A673 (cell line): ENCODE measurements at places on chromosomes 12 and 14.

GRCh38 chr12:113528606-113529293, 57.1 kb upstream of the LHX5 start:
- DNase-seq: no peak

DNA sequence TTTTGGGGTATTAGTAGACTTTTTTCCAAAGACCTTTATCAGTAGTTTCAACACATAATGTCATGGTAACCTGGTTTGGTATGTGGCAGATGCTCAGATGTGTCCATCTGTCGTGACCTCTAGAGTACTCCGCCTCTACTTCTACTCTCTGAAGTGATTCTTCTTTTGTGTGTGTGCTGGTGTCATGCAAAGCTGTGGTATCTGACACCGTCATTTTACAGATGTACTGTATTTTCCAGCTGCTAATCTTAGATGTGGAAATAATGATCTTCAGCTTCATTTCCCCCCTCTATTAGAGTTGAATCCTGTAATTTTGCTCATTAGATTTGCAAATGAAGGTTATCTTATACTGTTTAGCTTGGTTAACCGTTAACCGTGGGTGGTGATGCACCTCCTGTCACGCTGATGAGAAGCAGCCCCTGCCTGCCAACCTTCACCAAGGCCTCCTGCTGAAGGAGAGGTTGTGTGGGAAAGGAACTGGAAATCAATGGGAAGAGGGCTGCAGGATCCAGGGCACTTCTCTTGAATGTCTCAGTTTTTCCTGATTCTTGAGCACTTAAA, 222.4 kb upstream of the AMIGO2 start:
- DNase-seq: no peak

- no peak for DNase-seq
These were observed 15.5 kb downstream of the SYT1 start for GRCh38 chr12:78880078-78880477.

DNA sequence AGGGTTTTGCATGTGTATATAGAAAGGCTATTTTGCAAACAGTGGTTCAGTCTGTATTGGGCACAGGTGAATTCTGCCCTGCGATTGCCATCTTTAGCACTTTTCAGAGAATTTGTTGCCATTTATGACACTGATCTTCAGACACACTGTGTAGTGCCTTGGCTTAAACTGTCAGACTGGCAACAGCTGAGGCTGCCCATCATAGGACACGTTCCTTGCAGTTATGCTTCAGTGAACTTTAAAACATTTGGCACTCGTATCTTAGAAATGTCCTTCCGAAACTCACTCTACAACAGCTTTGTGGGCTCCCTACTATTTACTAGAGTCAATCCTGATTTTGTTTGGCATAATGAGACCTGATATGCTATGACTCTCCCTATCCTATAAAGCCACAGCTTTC, 29.1 kb downstream of the AP5M1 start:
- no peak for DNase-seq

GRCh38 chr14:56138928-56139327, 20.7 kb downstream of the PELI2 start:
- no peak for DNase-seq

DNA sequence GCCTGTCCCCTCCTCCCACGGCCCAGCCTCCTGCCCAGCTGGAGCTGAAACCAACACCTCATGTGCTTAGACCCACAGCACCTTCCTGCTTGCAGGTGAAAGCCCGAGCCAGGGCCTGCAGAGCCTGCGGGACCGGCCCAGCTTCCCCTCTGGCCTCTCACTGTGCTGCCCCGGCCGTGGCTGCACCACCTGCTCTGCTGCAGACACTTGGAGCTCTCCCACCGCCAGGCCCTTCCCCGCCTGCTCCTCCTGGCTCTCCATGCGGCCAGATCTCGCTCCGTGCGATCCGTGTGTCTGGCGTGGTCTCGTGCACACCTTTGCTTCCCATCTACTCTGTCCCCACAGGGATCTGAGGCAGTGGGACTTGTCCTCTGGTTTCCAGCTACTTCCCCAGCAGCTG, 72.2 kb upstream of the FBRSL1 start:
- no peak for DNase-seq

DNA sequence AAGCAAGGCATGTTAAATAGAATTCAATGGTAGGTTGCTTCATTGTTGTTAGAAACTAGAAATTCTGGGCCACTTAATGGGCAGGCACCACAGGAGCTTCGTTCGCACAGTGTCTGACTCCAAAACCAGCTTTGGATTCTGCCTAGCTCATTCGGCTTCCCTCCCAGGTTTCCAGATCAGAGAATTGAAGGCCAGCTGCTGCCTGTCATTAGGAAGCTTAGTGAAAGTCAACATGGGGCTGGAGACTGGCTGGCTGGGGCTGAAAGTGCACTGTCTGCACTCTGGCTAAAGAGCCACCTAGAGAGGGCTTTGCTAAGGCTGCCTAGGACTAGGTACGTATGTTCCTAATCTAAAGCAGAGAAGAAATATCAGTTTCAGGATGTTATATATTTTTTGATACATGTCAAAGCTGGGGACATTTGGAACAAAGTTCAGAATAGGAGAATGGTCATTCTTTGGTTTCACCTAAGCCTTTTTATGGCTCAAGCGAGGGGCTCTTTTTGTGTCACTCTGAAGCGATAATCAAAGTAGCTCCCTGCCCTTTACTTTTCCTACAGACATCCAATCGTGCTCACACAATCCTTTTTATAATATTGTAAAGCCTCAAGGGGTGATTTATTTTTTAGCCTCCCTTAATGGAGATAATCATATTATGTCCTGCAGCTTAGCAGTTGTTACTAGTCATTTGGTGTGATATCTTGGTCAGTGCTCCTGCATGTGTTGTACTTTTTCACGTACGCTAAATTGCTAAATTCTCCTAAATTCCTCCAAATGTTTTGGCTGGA, 238.5 kb upstream of the NAV3 start:
- DNase-seq: no peak

GRCh38 chr12:49624921-49625577, 1.7 kb downstream of the PRPF40B start:
- no peak for DNase-seq

DNA sequence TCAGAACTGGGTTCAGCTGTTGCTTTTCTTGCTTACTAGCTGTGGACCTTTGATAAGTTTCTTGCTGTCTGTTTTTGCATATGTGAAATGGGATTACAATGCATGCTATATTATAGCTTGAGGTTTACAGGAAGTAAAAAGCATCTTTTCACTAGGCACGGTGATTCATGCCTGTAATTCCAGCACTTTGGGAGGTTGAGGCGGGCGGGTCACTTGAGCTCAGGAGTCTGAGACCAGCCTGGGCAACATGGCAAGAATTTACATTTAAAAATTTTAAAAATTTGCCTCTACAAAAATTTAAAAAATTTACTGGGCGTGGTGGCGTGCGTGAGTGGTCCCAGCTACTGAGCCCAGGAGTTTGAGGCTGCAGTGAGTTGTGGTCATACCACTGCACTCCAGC, 42.0 kb downstream of the CALM1 start:
- no peak for DNase-seq

GRCh38 chr14:23428686-23429495, 6.6 kb downstream of the MYH7 start:
- DNase-seq: no peak

DNA sequence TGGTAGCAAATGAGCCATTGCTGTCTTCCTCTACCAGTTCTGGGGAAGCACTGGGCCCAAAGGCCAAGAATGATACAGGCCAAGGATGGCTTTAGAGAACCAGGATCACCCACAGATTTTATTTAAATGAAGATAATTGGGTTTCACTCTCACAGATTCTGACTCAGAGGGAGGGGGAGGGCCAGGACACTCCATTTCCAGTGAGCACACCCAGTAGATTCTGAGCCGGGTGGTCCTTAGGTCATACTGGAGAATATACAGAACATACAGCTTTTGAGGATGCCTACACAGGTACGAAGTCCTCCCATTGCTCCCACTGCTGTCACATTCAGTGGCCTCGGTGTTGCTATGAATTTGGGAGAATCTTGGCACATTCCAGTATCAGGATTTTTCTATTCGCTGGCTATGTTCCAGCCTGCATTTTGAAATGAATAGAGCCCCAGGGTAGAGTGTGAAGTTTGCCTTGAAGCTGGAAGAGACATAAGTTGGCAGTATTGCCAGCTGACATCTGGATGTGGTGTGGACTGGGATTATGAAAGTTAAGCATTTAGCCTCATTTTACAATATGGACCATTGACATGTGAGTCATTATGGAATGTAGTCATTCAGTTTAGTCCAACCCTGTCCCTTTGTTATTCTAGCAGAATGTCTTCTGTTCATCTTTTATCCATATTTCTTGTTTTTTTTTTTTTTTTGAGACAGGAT, 45.8 kb upstream of the POC1B start:
- peak; percentile 62 for DNase-seq
